ENCODE measurements at places on chromosomes 2 and 18.

DNA sequence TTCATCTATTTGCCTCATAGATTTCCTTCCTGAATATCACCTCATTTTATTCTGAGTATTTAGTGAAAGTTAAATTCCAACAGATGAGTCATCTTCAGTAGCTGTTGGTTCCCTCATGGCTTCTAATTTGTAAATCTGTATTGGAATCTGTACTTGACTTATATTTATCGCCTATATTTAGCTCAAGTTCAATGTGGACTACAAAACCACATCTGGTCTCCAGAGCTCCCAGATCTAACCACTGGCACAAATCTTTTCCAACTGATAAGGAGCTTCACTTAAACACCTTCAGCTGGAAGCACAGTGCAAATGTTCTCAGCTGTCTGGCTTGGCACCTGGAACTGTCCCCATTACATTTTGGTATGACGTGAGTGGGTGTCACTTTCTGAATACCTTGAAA, 82.8 kb upstream of the DSEL start:
- peak; percentile 43 for DNase-seq

DNA sequence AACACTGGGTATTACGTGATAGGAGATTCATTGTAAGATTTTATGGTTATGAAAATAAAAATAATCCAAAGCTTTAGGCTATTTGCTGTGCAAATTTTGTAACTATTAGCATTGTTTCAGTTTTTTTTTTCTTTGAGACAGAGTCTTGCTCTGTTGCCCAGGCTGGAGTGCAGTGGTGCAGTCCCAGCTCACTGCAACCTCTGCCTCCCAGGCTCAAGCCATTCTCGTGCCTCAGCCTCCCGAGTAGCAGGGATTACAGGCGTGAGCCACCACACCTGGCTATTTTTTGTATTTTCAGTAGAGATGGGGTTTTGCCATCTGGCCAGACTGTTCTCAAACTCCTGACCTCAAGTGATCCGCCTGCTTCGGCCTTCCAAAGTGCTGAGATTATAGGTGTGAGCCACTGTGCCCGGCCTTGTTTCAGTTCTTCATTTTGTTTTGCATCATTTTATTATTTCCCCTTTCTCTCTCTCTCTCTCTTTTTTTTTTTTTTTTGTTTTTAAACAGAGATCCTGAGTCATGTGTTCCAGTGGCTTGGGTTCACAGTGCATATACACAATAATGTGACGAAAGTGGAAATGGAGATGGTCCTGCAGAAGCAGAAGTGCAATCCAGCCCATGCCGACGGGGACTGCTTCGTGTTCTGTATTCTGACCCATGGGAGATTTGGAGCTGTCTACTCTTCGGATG, 25.8 kb downstream of the CASP10 start:
- no peak for DNase-seq

DNA sequence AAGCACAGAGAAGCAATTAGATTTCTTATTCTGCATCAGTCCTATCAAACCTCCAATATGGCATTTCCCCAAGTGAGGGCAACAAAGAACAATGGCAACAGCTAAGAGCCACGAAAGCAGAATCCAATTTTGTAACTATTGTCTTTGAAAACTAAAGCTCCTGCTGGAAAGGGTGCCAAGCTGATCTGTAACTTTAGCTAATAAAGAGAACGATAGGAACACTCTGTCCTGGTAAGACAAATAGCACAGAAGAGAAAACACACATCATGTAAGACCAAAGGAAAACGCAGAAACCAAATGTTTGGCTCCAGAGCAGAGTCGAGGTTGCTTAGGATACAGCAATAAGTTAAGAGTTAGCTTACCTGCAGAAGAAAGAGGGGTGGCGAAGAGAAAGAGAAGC, 160.5 kb downstream of the STK39 start:
- DNase-seq = no peak

DNA sequence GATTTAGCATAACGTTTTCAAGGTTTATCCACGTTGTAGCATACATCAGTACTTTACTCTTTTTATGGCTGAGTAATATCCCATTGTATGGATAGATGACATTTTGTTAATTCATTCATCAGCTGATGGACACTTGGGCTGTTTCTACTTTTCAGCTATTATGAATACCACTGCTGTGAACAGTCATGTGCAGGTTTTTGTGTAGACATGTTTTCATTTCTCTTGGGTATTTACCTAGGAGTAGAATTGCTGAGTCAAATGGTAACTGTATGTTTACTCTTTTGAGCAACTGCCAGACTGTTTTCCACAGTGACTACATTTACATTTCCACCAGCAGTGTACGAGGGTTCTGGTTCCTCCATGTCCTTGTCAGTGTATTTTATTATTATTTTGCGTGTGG, 33.9 kb downstream of the COX7A2L start:
- no peak for DNase-seq

GRCh38 chr2:102120701-102121159, 21.8 kb upstream of the IL1R1 start:
- no peak for DNase-seq

GRCh38 chr2:224038830-224039079, 331 bp downstream of the SERPINE2 start:
- no peak for DNase-seq

- DNase-seq = peak; percentile 81
Measured at GRCh38 chr18:59874166-59874565, 25.6 kb upstream of the PMAIP1 start.

DNA sequence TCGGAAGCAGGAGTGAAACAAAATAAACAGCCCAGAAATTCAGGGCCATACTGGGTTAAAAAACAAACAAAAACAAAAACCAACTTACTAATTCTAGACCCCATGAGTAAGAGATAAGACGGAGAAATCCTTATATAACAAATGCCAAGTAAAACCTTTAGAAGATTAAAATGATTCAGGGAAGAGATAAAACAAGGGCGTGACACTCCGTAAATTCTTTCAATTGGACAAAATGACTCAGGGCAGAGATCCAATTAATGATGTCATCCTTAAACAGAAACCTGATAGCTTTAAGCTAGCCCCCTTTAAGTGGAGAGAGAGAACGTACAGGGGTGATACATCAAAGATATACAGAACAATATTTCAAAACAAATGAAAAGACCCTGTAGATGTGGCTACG, 317.4 kb downstream of the NBAS start:
- no peak for DNase-seq

GRCh38 chr18:75033516-75033915, 175.4 kb downstream of the PTGR3 start:
- no peak for DNase-seq

- no peak for DNase-seq
Measured at GRCh38 chr2:199851883-199852282, 891 bp upstream of the FTCDNL1 start.

GRCh38 chr18:52451851-52452250, 111.9 kb downstream of the DCC start:
- DNase-seq = no peak

- DNase-seq = no peak
Measured at GRCh38 chr2:5908071-5908470, 215.9 kb downstream of the SOX11 start.

- DNase-seq = no peak
Measured at GRCh38 chr2:111216811-111217652, 96.3 kb downstream of the BCL2L11 start.

- DNase-seq = no peak
Measured at GRCh38 chr2:39145906-39146421, 25.1 kb upstream of the SOS1 start.

GRCh38 chr2:853203-853870, 97.3 kb upstream of the SNTG2 start:
- DNase-seq = no peak

- DNase-seq = no peak
Measured at GRCh38 chr2:11129598-11130449, 25.4 kb upstream of the SLC66A3 start.

DNA sequence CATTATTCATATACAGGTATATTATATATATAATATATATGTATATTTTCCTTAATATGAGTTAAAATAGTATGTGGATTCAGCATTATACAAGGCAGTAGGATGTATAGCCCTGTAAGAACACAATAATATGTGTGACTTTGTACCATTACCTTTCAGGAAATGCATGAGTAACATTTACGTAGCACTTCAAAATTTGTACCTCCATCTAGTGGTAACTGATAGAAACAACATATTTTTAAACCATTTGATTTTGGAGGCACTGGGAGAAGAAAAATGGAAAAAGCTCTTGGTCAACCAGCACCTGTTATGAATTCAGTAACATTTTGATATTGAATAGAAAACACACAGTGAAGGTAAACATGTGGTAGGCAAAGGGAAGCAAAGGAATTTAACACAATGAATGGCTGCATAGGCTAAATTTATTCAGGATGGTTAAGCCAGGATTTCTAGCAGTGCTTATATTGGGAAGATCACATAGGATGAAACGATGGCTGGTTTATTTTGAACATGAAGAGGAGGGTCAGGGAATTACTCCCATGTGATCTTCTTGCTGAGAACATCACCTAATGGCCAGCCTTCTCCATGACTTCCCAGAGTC, 565.5 kb downstream of the CCDC85A start:
- peak; percentile 33 for DNase-seq

- DNase-seq = no peak
Measured at GRCh38 chr2:187617120-187617519, 62.9 kb upstream of the TFPI start.

DNA sequence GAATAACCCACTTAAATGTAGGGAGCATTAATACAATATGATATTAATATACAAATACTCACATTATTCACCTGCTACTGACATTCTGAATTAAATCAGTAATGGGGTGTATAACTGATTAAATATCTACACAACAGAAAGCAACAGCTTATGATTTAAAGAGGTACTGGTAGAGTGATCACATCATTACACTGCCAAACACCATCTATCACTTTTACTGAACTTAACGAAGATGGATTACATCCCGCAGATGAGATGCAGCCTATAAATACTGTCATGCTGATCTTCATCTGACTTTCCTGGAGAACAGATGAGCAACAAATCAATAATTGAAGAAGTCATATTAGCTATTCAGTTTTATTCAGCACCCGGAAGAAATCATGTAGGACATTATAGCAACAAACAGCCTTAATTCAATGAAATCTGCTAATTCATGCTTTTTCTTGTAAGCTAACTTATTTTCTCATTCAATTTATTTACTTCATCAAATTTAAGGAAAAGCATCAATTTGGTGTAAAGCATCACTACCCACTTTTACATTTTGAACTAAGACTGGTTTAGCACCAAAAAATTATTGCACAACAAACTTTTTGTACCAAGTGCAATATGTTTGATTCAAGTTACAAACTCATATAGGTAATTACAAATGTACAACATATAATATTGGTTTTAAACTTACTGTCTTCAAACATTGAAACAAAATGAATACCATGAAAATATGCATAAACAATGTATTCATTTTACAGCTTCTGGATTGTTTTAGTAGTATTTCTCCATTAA, 1509.0 kb downstream of the LRP1B start:
- DNase-seq = no peak

DNA sequence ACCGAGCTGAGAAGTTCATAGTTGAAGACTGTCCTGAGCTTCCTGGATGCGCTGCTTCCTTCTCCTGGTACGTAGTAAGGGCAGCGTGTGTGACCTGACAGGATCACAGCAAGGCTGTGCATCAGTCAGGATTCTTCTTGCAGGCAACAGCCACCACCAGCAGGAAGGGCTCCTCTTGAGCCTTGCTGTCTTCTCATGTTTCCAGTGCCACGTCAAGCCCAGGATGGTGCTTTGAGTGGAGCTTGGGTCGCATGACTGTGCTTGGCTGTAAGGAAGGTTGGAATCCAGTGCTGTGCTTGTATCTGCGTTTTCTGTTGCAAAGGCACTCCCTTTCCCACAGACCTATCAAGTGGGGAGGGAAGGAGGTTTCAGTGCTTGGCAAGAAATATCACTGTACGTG, 194.3 kb downstream of the LDLRAD4 start:
- DNase-seq = no peak

- DNase-seq = no peak
Measured at GRCh38 chr2:8225266-8225665, 456.6 kb upstream of the ID2 start.

GRCh38 chr2:241774419-241775222, 2.0 kb upstream of the GAL3ST2 start:
- peak; percentile 90 for DNase-seq

DNA sequence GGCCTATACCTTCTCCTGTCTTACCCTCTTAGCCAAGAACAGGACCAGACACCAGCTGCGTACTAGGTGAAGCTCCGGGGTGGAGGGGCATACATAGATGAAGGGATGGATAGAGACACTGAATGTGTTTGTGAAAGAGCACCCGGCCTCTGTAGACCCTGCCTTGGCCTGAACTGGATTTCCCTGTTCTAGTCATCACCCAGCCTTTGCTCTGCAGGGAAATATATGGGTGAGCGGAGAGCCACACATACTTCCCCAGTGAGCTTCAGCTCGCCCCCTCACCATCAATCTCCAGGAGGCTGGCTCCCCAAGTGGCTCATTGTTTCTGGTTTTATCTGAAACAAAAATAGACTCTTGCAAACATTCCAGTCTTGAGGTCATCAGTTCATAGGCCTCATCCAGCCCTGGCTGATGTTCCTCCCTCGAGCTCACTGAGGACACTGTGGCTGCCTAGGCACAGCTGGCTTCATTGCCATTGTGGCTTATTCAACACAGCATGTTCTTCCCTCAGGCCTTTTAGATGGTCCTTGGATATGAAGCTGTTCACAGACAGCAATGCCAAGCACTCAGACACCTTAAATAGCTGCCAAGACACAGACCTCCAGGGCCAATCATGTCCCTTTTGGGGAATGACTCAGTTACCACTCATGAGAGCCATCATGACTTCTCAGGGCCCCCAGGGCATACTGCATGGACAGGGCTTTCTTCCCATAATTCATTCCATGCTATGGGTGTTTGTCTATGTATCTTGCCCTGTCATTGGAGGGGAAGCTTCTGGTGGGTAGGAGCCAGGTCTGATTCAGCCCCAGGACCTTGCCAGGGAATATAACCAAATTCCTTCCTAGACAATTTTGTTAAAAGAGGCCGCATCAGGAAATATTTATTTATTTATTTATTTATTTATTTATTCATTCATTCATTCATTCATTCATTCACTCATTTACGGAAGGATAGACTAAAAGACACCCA, 82.4 kb downstream of the TTC32 start:
- peak; percentile 73 for DNase-seq

DNA sequence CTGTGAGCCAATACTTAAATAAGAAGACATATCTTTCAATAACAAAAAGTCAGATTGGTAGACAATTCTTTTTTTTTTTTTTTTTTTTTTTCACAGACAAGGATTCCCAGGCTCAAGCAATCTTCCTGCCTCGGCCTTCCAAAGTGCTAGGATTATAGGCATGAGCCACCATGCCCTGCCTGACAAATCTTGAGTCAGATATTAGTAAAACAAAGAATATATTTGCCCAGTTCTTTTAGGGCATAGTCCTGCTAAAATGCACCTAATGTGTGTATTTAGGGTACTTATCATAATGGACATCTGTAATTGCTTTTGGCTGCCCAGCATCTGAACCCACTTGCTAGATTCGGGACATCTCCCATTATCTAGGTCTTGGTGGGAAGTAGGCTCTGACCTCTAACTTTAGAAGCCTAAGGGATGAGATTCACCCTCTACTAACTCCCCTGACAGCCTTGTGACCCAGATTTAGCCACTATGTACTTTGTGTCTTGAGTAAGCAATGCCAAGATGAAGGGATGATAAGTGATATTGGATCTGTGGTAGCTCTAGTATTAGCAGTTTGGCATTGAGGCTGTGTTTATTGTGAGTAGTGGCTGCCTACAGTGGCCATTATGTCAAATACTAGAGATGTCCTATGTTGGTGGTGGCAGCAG, 18.5 kb upstream of the PSME4 start:
- DNase-seq = no peak

Data from GM03348 (cell line).